ENCODE measurements at places on chromosomes 4 and X. TPM values are rescaled to one million over a fixed set of nuclear protein-coding genes. Genes with fewer than 3 reads are reported as not detected.

BEND2 gene
- total RNA-seq: not detected

POLN gene
- 2.4 TPM for total RNA-seq

DDIT4L gene
- total RNA-seq: 1.2 TPM

TSPAN6 gene
- total RNA-seq: 25.5 TPM

SLC10A4 gene
- total RNA-seq: not detected

TEX13C gene
- total RNA-seq: not detected

SORCS2 gene
- total RNA-seq: 0.48 TPM

EDA gene
- 0.85 TPM for total RNA-seq

AREG gene
- 225 TPM for total RNA-seq

GC gene
- not detected for total RNA-seq

CT45A10 gene
- not detected for total RNA-seq

Measured in tracheal epithelial cell (primary cell).